ENCODE measurements at places on chromosomes 13 and 19.

DNA sequence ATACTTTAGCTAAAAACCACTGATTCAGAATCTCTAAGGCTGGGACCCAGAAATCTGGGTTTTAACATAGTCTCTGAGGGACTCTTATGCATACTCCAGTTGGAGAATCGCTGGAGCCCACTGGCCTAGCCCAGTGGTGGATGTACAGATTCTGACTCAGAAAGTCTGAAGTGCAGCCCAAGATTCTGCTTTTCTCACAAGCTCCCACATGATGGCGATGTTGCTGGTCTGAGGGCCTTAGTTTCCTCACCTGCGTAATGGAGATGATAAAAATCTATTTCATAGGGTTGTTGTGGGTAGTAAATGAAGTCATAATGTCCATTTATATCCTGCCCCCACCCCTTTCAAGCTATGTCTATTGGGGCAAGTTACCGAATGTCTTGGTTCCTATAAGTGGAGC, 7.7 kb upstream of the CDADC1 start:
- peak; percentile 63 for DNase-seq

- peak; percentile 92 for DNase-seq
Measured at GRCh38 chr19:39402346-39403300, 4.0 kb upstream of the ZFP36 start.

DNA sequence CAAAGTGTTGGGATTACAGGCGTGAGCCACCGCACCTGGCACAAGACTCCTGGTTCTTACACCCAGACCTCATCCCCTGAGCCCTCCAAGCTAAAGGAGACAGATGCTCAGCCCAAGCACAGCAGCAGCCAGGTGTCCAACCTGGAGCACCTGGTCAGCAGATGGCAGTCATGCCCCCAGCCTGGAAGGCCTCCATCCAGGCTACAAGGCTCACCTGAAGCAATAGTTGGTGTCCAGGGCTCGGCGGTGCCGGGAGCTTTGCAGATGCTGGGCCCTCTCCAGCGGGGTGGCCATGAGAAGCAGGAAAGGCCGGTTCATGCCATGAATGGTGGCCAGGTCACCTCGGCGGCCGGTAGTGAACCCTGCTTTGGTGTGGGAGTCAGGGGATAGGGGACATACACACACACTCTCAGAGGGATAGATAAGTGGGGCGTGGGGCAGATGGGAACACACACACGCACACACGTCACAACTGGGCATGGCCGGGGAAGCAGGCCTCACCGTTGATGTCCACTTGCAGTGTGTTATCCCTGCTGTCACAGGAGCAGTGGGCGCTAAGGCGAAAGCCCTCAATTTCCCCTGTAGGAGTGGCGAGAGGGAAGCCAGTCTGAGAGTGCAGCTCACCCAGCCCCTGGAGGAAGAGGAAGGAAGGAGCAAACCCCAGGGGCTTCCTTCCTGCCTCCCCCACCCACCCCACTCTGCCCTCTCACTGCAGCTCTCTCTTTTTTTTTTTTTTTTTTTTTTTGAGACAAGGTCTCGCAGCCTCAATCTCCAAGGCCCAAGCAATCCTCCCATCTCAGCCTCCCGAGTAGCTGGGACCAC, 11.8 kb downstream of the TGFB1 start:
- DNase-seq: no peak

DNA sequence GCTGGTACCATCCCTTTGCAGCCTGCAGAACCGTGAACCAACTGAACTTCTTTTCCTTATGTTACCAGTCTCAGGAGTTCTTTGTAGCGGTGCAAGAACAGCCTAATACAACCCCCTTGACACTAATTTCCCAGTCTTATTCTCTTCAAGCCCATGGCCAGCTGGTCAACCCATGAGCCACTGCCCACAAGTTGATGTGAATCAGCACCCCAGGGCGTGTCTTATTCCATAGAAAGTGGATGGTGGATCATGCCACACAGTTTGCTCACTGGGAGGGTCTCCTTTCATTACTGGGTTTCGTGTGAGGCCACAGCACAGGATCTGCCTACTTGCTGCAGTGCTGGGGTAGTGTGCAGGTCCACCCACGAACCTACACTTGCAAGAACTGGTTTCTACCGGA, 27.0 kb downstream of the TEX29 start:
- DNase-seq: no peak

GRCh38 chr13:75704194-75704926, 68.2 kb downstream of the LMO7 start:
- no peak for DNase-seq

DNA sequence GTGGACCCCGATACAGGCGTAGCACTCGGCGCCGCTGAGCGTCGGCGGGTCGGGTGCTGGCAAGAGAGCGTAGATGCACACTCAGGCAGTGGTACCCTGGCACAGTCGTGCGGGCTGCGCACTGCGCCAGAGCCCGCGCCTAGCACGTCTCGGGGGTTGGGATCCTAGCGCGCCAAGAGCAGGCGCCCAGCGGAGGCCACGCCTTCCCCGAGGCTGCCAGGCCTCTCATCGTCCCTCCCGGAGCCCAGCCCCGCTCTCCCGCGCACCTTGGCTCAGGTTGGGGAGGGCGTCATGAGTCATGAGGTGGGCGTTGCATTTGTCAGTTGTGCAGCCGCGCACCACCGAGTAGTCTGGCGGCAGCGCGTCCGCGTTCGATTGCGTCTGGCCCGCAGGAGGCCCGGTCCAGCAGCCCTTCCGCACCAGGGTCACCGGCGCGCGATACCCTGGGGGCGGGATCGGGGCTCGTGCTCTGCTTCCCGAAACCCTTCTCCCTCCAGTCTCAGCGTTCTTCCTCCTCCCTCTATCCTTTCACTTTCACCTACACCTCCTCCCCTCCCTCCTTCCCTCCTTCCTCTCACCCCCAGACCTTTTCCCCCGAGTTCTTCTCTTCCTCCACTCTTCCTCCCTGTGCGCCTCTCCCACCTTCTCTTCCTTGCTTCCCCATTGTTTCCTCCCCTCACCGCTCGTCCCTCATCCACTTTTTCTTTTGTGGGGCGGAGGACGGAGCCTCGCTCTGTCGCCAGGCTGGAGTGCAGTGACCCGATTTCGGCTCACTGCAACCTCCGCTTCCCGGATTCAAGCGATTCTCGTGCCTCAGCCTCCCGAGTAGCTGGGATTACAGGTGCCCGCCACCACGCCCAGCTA, 3.5 kb downstream of the LYPD5 start:
- DNase-seq: peak; percentile 92

GRCh38 chr13:49932066-49932465, 4.1 kb downstream of the SPRYD7 start:
- DNase-seq: no peak

DNA sequence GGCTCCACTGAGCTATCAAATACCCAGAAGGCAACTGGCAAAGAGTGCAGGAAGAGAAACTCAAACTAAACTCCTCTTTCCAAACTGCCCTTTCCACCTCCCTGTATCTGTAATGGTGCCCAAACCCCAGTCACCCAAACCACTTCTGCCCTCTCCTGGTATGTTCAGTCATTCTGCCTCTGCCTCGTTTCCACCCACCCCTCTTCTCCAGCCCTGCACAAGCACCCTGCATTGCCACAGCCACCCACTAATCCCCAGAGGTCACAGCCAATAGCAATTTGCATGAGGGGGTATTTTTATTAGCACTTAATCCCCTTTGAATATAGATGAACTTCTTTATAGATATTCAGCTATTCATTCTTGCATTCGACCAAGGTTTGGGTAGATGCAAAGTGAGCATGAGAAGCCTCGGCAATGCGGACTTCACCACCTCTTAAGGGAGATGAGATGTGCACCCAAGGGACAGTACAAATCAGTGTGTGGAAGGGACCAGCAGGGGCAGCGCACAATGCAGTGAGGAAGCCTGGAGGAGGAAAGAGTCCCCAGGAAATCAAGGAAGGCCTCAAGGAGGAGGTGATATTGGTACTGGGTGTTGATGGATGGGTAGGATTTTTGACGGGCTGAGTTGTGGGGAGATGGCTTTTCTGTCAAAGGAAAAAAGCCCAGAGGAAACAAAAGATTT, 12.4 kb downstream of the TMEM272 start:
- peak; percentile 57 for DNase-seq

- no peak for DNase-seq
Measured at GRCh38 chr13:42865768-42866102, 84.4 kb downstream of the FAM216B start.

DNA sequence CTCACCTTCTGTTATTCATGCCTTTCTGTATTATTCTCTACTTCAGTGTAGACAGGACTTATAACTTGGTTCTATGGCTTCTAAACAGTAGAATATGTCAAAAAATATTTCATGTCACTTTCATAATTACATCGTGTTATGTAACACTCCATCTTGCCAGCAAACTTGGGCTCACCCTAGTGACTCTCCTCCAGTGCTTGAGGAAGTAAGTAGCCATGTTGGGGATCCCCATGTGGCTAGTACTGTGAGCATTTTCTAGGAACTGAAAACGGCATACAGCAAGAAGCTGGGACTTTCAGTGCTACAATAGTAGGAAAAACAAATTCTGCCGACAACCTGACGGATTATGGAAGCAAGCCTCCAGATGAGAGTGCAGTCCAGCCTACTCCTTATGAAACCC, 495.6 kb downstream of the SLITRK6 start:
- no peak for DNase-seq

DNA sequence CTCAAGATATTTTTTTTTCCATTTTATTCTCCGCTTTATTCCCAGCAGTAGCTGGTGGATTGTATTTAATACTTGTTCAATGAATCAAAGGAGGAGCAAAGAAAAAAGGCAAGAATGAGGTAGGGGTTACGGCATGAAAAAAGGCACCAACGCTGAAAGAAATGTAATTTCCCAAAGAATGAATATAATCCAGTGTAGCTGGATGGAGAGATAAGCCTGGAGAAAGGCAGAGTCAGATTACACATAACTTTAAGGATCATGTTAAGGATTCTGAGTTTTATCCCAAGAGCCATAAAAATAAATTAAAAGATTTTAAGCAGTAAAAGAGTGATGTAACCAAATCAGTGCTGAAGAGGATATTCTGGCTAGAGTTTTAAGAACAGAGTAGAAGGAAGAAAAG, 67.7 kb downstream of the RBM26 start:
- no peak for DNase-seq

GRCh38 chr13:111393221-111393790, 72.9 kb downstream of the TEX29 start:
- peak; percentile 57 for DNase-seq

DNA sequence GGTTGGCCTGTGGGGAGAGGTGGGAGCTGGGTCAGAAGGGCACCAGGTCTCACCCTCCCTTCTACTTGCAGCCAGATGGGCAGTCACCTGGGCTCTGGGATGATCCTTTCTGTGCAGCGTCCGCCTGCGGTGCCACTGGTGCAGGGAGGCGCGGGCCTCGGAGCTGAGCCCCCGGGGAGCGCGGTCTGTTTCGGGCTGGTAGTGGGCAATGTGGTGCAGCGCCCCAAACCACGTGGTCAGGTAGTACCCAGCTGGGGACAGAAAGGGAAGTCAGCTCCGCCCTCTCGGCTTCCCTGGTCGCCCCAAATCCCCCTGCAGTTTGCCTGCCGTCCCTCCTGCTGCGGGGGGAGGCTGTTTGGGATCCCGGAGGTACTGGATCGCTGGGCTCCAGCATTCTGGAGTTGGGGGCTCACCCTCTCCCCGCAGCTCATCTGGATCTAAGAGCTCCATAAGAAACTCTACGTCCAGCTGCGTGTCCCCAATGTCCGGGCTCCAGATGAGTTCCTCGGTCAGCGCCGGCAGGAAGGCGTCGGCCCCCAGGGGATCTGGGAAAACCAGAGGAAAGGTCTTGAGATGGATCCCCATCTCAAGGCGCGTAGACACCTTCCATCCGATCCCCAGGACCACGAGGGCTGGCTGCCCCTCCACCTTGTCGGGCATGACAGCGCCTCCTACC, 8.8 kb downstream of the RINL start:
- DNase-seq: no peak

DNA sequence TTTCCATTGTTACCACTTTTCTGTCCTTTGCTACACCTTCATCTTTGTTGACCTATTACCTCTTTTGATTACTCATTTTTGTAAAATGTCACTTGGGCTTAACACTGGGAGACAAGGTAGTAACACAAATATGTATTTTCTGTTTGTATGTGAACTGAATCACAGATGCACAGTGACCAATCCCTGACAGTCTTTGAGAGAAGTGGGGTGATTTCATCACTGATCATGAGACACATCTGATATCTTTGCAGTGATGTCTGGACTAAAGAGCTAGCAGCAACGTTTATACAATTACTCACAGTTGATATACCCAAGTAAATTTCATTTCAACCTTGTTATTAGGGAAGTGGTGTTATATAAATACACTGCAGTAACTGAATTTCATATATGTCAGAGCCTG, 1397.4 kb upstream of the SPRY2 start:
- no peak for DNase-seq

- no peak for DNase-seq
Measured at GRCh38 chr13:110324026-110324749, 17.1 kb downstream of the COL4A2 start.

DNA sequence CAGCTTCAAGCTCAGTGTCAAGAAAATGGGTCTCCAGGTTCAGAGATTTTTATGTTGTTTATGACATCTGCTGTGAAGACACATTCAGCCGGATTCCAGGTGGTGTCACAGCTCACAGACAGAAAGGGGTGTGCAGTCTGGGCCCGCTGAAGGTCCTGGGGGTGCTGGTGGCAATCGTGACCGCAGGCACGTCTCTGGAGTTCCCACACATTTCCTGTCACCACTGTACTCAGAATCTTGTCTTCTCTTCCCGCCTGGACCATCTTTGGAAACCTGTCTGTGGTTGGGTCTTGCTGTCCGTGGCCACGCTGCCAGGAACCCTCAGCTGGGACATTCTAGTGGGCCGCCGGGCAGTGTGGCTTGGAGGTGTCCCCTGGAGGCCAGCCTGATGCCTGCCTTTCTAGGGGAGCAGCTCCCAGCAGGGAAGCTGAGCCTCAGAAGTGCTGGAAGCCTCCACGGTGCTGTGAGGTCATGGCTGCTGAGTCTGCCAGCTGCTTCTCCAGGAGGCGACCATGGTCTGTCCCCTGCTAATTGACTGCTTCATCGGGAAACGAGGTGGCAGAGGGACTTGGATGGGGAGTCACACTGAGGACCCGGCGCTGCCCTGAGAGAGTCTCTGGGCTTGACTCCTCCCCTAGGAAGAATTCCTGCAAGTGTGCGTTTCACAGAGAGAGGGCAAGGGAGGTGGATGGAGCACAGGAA, 3.7 kb downstream of the TEX29 start:
- peak; percentile 45 for DNase-seq

DNA sequence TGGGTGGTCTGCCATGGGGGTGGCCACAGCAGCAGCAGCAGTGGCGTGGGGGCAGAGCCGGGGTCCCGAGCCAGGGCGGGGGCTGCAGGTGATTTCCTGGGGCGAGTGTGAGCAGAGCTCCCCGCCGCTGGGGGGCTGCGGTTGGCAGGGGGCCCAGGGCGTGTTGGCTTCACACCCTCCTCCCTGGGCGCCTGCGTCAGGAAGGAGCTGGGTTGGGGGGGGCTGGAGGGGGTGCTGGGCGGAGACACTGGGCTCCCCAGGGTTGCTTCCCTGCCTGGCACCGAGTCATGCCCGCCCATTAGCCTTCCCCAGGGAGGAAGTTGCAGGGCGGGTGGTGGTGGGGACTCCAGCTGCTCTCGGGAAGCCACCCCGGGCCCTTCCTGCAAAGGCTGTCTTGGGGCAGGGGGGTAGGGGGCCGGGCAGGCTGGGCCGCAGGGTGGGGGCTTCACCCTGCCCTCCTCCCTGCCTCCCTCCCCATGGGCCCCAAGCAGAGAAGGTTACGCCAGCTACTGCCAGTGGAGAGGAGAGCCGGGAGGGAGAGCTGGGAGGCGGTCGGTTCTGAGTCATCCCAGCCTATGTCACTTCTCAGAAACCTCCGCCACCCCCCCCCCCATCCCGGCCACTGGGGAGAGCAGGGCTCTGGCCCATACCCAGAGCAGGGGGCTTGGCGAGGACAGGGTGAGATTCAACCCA, 4.6 kb downstream of the MIDN start:
- peak; percentile 87 for DNase-seq

Data from islet precursor cell (in vitro differentiated cells).